SHP77 treated with DMSO at 0.1 percent for 48 hours (cell line): ENCODE measurements at places on chromosomes 12 and 14.

GRCh38 chr12:111316671-111317070 lies 52.2 kb downstream of the PHETA1 start:
- DNase-seq = no peak

GRCh38 chr12:120994589-120995337 lies 16.4 kb downstream of the HNF1A start:
- DNase-seq = no peak

DNA sequence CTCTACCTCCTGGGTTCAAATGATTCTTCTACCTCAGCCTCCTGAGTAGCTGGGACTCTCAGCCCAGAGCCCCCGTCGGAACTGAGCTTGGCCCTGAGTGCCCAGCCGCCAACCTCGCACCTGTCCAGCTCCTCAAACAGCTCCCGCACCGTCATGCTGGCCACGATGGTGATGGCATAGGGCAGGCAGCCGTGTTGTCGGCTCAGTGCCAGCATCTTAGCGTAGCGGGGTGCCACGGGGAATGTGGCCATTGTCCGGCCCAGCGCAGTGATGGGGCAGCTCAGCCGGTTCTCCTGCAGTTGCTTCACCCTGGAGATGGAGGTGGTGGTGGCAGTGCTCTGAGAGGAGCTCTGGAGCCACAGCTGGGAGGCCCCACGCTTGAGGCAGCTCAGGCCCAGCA lies 32.4 kb downstream of the DHX37 start:
- no peak for DNase-seq

DNA sequence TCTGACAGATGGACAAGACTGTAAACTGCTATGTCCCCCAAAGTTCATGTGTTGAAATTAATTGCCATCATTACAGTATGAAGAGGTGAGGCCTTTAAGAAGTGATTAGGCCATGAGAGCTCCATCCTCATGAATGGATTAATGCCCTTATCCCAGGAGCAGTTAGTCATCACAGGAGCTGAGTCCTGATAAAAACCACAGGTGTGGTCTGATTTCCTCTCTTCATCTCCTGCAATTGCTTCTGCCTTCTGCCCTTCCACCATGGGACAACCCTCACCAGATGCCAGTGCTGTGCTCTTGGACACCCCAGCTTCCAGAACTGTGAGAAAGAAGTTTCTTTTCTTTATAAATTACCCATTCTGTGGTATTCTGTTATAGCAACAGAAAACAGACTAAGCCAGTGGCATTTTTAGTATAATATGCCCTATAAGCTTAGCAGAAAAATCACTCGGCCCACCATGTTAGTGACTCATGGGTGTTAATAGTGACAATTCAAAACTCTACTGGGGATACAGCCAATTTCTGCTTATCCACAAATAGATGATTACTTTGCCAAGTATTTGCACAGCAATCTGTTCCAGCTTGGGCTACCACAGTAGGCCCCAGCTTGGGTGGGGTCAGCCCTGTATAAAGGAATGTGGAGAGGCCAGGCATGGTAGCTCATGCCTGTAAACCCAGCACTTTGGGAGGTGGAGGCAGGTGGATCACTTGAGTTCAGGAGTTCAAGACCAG lies 129.0 kb upstream of the BCL2L14 start:
- no peak for DNase-seq

- no peak for DNase-seq
Observed at GRCh38 chr12:50690925-50691324, 73.0 kb upstream of the ATF1 start.

GRCh38 chr14:21039585-21040369 lies 2.4 kb upstream of the RNASE7 start:
- DNase-seq = peak; percentile 77

- no peak for DNase-seq
Observed at GRCh38 chr12:112340230-112340629, 42.0 kb downstream of the HECTD4 start.

DNA sequence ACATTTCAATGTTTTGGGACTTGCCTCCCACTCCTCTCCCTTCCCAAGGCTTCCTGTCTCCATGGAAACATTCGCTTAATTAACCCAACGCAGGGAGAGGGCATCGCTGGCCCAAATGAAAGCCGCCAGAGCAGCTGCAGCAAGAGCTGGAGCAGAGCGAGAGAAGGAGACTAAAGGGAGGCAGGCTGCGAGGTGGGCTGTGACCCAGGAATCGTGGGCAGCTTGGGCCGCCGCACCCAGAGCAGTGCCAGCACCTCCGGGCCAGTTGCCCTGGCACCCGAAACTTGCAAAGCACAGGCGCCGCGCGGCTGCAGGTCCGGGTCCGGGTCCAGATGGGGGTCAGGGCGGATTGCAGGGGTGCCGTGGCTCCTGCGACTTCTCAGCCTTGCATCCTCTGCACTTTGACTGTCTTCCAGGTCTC lies 43.5 kb upstream of the PTPRQ start:
- DNase-seq = no peak

DNA sequence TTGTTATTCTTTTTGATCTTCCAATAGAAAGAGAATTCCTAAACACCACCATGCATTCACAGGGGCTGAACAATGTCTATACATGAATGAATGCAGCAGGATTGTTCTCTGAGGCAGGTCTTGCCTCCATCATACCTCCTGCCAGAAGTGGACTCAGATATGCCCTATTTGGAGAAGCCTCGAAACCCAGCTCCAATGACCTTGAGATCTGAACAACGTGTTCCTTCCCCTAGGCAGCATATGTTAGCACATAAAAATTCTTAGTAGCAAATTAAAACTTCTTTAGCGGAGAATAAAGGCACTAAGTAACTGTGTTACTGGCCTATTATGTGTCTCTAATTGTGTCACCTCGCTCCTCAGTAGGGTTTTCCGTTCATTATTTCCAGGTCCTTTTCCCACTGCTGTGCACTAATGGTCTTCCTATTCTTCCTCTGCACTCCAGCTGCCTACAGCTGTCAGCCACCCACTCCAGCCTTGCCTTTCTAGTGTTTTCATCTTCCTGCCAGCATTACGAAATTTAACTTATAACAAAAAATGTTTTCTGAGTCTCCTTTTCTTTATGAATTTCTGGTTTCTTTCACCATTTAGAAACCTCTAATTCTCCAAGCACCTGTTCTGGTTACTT lies 62.6 kb upstream of the IGF1 start:
- no peak for DNase-seq

DNA sequence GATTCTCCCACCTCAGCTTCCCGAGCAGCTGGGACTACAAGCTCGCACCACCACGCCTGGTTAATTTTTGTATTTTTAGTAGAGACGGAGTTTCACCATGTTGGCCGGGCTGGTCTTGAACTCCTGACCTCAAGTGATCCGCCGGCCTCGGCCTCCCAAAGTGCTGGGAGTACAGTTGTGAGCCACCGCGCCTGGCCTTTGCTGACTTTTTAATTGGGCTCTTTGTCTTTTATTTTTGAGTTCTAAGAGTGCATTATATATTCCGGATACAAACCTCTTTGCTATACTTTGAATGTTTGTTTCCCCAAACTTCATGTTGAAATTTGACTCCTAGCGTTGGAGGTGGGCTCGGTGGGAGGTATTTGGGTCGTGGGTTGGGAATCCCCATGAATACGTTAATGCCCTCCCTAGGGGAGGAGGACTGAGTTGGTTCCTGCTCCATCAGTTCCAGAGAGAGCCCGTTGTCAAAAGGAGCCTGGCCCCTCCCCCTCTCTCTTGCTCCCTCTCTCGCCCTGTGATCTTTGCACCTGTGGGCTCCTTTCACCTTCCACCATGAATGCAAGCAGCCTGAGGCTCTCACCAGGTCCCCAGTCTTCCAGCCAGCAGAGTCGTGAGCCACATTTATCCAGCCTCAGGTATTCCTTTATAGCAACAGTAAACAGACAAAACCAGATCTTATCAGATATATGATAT lies 103.2 kb upstream of the EVL start:
- no peak for DNase-seq

GRCh38 chr12:113245695-113246477 lies 24.6 kb downstream of the TPCN1 start:
- DNase-seq = peak; percentile 91

- no peak for DNase-seq
Observed at GRCh38 chr14:71203306-71203705, 296.0 kb downstream of the PCNX1 start.
